ENCODE measurements at places on chromosomes 3 and 15.

GRCh38 chr3:183697610-183698317, at the start of gene YEATS2:
Gene YEATS2, plus strand, starts transcription at chr3:183697797. Its CDS starts 17,366 bp downstream, at chr3:183715163.
- DNase-seq, result peak; percentile 82

GRCh38 chr3:193086681-193087080, 154.3 kb upstream of the PLAAT1 start:
- no peak for DNase-seq

DNA sequence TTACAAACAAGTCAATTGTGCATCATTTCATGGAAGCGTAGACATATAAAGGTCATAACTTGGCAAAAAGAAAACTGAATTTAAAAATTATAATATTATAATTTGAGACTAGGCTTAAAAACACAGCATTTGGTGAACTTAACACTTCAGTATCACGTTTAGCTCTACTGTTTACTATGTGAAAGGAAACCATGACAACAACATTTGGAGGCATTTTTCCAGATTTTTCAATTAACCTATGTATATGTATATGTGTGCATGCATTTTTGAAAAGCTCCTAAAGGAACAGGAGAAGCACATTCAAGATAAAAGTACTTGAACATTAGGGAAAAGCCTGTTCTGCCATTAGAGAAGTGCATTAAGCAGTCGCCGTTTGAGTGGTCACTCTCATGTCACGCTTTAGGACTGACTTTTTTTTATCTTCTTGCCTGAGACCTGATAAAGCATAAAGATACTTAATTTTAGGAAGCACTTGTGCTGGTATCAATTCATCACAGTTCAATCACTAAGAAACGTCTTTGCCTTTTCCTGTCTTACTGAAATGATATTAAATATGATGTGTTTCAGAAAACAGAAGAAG, 156.0 kb downstream of the NAALADL2 start:
- no peak for DNase-seq

DNA sequence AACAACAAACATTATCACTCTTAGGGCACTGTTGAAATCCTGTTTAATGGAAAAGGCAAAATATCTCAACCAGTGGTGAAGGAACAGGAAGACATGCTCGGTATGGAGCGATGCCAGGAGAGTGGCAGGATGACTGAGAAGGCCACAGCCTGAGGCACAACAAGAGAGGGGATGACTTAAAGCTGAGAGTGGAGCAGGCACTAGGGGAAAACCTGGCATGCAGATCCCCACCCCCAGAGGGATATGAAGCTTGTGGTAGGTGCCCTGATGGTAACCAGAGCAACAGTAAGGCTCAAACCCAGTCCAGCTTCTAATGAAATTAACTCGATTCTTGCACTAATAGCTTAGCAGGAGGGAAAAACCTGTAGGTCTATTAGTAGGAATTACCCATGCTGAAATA, 40.4 kb downstream of the LYSMD4 start:
- peak; percentile 38 for DNase-seq

GRCh38 chr3:57025237-57025636, 35.2 kb upstream of the SPATA12 start:
- no peak for DNase-seq

DNA sequence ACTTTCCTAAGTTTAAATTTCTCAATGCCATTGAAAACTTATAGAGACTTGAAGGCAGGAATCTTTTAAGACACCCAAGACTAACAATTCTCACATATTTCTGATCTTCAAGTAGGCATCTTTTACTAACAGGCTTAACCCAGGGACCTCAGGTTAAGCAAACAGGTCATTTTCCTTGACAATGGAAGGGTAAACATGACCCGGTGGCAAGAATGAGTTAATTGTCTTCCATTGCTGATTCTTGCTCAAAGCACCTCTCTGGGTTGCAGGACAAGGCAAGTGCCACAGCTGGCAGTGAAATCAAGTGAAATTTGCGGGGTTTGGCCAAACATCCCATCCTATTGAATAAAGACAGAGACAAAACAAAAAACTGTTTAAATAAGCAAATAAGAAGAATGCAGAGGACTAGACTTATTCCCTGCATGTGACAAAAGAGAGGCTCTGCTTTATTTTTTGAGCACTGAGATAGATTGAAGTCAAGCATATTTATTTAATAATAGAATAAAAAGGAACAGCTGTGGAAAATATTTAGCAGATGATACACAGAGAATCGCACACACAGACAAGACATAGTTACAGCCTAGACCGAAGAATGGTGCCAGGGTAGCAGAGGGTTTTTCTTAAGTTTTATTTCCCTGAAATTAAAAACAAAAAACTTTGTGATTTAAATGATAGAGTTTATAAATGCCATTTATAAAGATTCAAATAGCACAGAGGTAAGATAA, 56.0 kb upstream of the MITF start:
- DNase-seq, result peak; percentile 37

GRCh38 chr3:53844262-53845102, 1.7 kb downstream of the CHDH start:
- DNase-seq, result no peak

DNA sequence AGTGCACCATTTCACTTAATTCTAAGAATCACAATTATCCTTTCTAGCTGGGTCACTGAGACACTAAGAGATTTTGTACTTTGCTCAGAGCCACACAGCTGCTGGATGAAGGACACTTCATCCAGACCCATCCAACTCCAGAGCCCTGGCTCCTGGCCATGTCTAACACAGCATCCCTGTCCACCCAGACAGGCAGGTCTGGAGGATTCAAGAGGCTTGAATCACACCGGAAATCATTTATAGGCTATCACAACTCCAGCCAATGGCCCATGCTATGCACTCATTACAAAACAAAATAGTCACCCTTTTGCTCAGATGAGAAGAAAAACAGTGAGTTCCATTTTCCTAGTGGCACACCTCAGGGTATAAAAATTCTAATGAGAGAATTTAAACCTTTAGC, 198.2 kb upstream of the LMCD1 start:
- peak; percentile 8 for DNase-seq

- no peak for DNase-seq
Observed at GRCh38 chr15:31247404-31247803, 79.2 kb upstream of the KLF13 start.

DNA sequence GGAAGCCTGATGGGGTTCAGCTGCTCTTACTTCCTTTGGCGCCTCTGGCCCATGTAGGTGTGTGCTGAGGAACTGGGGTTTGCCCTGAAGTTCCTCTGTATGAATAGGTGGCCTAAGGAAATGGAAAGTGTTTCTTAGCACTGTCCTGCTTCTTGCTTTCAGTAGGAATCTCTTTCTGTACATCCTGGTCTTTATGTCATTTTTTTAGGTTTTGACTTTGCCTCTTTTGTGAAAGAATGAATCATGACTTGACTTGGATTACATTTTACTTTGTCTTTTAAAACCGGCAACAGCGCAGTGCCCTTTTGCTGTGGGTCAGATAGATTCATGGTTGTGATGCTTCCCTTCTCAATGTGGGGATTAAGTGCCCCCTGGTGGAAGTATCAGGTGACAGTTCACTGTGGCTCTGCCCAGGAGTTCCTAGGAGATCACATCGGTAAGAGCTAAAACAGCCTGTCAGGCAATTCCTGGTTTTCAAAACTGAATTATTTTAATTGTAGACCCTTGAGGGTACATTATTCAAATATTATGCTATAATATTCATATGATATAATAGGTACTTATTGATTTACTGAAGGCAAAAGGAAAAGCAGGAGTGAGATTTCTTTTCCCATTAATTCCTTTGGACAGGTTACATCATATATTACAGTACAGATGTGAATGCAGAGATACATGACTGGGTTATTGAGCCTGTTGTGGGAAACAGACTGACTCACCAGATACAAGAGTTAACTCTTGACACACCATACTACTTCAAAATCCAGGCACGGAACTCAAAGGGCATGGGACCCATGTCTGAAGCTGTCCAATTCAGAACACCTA, 95.4 kb downstream of the HCN4 start:
- peak; percentile 66 for DNase-seq

DNA sequence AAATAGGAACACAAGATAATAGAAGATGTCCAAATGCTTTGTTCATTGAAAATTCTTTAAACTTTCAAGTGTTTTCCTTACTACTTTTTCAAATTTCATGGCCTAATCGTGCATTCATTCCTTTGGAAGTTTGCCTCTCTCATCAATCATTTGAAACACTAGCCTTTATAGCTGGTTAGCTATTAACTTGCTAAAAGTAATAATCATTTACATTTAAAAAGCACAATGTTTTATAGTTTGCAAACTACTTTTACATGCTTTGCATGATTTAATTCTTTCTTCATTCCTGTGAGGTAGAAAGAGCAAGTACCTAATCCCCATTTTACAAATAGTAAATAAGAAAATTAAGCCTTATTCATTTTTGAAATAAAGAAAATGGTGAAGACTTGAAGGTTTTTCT, 137.4 kb upstream of the SLC7A14 start:
- DNase-seq, result no peak

DNA sequence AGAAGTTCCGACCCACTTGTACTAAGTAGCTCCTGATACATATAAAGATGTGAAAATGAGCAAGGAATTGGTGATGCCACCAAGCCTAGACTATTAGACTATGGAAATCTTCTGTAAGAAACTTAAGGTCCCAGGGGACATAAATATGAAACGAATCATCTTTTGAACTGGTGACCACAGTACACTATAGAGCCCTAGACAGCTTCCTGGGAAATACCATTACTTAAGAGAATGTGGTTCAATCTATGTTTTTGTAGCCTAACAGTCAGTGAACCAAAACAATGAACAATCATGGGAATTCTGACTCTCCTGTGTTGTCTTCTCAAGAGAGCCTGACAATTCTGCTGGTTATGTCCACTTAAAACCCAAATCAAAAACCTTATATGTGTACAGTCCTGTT, 191.6 kb downstream of the GREM1 start:
- DNase-seq, result peak; percentile 97

DNA sequence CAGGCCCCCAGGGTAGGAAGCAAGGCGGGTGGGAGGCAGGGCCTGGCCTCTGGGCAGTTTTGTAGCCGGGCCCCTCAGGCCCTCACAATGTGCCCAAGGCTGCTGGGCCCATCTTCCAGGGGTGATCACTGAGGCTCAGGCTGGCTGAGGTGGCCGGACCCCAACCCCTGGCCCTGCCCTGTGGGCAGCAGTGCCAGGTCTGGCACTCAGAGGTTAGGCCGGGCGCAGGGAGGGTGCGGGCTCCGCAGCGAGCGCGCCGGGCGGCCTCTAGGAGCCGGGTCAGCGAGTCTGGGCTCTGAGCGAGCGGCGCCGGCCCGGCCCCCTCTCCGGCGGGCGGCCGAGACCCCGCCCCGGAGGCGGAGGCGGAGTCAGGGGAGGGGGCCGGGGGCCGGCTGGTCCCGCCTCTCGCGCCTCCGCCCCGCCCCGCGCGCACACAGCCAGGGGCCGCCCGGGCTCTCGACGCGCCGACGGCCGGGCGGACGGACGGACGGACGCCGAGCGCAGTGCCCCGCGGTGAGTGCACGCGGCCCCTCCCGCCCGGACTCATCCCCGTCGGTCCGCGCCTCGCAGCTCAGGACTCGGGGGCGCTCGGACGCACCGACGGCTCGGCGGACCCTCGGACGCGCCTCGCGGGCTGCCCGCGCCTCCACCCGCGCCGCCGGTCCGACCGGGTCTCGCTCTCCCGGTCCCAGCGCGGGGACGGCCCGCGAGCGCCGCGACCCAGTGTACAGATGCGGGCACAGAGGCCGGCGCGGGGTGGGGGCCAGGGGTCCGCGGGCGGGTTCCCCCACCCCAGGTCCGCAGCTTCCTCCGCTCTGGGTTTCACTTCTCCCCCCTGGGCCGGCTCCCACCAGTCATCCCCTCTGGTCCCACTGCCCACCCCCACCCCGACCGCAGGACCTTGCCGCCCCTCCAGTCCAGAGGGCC, at the start of gene FBLN2:
Gene FBLN2 (plus strand): TSS at position 430 of the 927 bp plus-strand sequence. CDS start 21,231 bp downstream, outside the sequence.
- peak; percentile 79 for DNase-seq

GRCh38 chr3:100097919-100098783, 16.1 kb downstream of the FILIP1L start:
- DNase-seq, result no peak

DNA sequence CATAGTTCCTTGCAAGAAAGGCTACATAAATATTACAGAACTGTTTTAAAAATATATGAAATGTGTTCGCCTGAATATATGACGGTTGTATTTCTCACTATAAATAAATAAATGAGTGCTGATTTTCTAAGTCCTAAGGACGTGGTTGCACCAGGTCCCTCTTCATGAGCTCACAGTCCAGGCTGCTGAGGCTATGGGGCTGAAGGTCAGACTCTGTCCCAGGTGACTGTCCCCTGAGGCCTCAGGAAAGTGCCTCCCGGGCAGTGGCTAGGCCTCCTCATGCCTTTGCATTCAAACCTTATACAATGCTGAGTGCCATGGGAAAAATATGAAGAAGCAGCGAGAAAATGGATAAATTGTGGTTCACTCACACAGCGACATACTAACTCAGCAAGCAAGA, 43.5 kb upstream of the SSR3 start:
- no peak for DNase-seq

- no peak for DNase-seq
Observed at GRCh38 chr3:11373235-11373634, 101.0 kb downstream of the ATG7 start.

- no peak for DNase-seq
Observed at GRCh38 chr3:35894735-35895134, 255.4 kb downstream of the ARPP21 start.

GRCh38 chr3:127990051-127990450, 62.2 kb upstream of the SEC61A1 start:
- DNase-seq, result no peak

- peak; percentile 2 for DNase-seq
Observed at GRCh38 chr3:2653706-2654105, 456.5 kb downstream of the IL5RA start.

- DNase-seq, result no peak
Observed at GRCh38 chr15:87099916-87100315, 1020.2 kb downstream of the AGBL1 start.

GRCh38 chr15:51132384-51133139, 37.9 kb upstream of the TNFAIP8L3 start:
- peak; percentile 94 for DNase-seq

GRCh38 chr3:149771652-149772271, 19.5 kb upstream of the COMMD2 start:
- DNase-seq, result peak; percentile 48

DNA sequence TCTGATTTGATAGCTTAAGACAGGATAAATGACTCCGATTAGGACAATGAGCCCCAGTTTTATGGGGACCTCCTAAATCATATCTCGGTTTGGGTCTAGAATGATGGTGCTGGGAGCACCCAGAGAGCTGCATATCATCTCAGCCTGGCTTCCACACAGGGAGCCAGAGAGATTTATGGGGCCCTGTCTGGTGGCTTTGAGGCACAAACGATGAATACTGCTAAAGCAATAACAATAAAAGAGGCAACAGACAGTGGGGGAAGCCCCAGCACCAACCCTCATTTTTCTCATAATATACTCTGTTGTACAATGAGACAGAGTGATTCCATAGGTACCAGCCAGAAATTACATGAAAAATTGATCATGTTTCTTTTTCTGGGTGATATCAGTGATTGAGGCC, 889.0 kb upstream of the CFAP20DC start:
- DNase-seq, result no peak

DNA sequence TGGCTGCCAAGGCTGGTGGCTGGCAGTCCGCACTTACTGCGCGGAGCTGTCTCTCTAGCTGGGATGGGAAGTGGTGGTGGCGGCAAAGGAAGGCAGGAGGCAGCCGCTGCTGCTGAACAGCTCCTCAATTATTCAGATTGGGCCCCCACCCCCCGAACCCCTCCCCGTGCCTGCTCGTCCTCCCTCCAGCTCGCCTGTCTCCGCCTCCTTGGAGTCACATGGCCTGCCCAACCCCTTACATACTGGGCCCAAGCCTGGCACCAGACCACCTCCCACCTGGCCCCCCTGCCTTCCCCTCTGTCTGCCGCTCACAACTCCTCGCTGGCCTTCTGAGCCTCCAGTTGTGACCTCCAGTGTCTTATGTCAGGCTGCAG, at the start of gene SLC7A14:
Gene SLC7A14 (minus strand): TSS at position 139 of the 374 bp plus-strand sequence. CDS start 59,139 bp downstream, outside the sequence.
- peak; percentile 17 for DNase-seq
